ENCODE measurements at places on chromosomes 6 and 20. TPM values are rescaled to one million over a fixed set of nuclear protein-coding genes. Genes with fewer than 3 reads are reported as not detected.
A peak's percentile ranks its signal among the peaks of the same experiment; 100 is the strongest.

GRCh38 chr6:87181903-87182302 is 26.5 kb downstream of the ZNF292 start:
- no peak for DNase-seq

QKI gene
- 202 TPM for total RNA-seq

HDAC2 gene
- 173 TPM for total RNA-seq

GRCh38 chr6:156427345-156427744 is 349.8 kb upstream of the ARID1B start:
- DNase-seq, result peak; percentile 95

MEI4 gene
- 0.54 TPM for total RNA-seq

PNPLA1 gene
- not detected for total RNA-seq

DNA sequence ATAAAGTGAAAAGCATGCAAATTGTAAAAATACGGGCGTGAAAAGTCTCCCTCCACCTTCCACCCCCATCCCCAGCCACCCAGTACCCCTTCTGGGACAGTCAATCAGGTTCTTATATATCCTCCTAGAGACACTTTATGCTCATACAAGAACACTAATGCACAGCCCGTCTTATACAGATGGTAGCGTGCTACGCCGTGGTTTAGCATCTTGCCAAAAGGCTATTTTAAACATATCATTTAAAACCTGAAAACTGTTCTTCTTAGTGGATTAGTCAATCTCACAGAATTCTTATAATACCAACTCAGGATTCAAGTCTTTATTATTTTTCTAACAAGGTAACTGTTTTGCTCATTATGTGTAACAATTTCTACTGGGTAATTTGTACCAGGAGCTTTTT is 57.2 kb upstream of the MRPS10 start:
- DNase-seq, result no peak

IL17A gene
- total RNA-seq, result not detected

- DNase-seq, result no peak
Measured at GRCh38 chr6:138948546-138949179, 39.4 kb downstream of the REPS1 start.

GRCh38 chr6:136181512-136181833 is 68.6 kb downstream of the MTFR2 start:
- no peak for DNase-seq

DEFB124 gene
- not detected for total RNA-seq

GRCh38 chr6:1864496-1864895 is 254.8 kb downstream of the FOXC1 start:
- DNase-seq, result peak; percentile 7

STMND1 gene
- total RNA-seq, result 0.16 TPM

- no peak for DNase-seq
Measured at GRCh38 chr6:128336436-128337095, 183.8 kb downstream of the PTPRK start.

- DNase-seq, result no peak
Measured at GRCh38 chr6:161319231-161319630, 45.4 kb upstream of the AGPAT4 start.

- peak; percentile 47 for DNase-seq
Measured at GRCh38 chr6:34284563-34285447, 36.0 kb upstream of the SMIM29 start.

GRCh38 chr6:96391776-96392360 is 129.7 kb upstream of the UFL1 start:
- peak; percentile 7 for DNase-seq

C6orf163 gene
- 1.6 TPM for total RNA-seq

DNA sequence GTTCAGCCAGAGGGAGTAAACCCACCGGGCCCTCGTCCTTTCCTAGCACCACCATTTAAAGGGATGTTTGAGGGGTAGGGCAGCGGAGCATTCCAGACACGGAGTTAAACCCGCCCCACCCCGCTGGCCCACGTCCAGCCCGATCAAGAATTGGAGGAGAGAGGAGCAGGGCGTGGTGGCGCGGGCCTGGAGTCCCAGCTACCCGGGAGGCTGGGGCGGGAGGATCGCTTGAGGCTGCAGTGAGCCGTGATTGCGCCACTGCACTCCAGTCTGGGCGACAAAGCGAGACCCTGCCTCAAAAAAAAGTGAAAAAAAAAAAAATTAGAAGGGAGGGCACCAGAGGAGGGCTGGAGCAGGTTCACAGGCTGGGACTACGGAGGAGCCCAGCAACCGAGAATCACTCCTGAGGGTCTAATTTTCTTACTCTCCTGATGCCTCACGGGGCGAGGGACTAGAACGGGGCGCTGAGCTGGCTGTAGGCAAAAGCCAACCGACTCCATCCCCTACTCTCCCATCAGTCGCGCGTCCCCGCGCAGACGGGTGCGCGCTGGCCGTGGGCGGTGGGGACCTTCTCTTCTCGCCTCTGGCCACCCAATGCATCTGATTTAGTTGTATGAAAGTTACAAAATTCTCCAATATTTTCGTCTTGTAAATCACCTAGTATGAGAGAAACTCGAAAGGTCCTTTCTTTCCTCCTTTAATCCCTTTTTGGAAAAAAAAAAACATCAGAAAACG is 6.1 kb upstream of the HSPA1B start:
- DNase-seq, result no peak

CST5 gene
- 0.41 TPM for total RNA-seq

GRCh38 chr6:127186889-127187288 is 68.4 kb downstream of the RSPO3 start:
- DNase-seq, result no peak

RAD21L1 gene
- total RNA-seq, result 0.34 TPM

- DNase-seq, result no peak
Measured at GRCh38 chr6:36389353-36389752, 1.9 kb upstream of the ETV7 start.

GRCh38 chr6:88584581-88585275 is 378.7 kb downstream of the RNGTT start:
- no peak for DNase-seq

GRCh38 chr6:170127151-170127550 is 163.7 kb downstream of the DLL1 start:
- no peak for DNase-seq

GRCh38 chr6:20866935-20867703 is 332.9 kb downstream of the CDKAL1 start:
- peak; percentile 49 for DNase-seq

GRCh38 chr20:914727-915498 is 1.2 kb downstream of the ANGPT4 start:
- DNase-seq, result no peak

DNA sequence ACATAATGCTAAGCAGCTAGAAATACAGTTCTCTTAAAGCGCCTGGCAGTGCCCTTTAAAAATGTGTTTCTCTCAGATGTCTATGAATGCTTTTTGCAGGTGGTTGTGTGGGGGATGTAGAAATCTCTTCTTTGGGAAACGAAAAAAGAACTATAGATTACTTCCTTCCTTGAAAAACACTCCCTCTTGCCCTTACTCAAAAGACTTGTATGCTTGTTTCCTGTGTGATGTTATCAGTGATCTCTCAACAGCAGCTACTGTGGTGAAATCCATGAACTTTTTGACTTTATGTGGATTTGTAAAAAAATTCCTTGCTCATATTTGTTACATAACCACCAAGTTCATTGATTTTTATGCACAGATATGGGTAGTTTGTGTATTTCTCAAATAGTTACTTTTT is 916.5 kb downstream of the QKI start:
- DNase-seq, result no peak

ZNF391 gene
- total RNA-seq, result 6.0 TPM

RAET1G gene
- not detected for total RNA-seq

EMILIN3 gene
- not detected for total RNA-seq

- DNase-seq, result no peak
Measured at GRCh38 chr6:83847179-83847578, 6.0 kb upstream of the RIPPLY2 start.

IL17F gene
- total RNA-seq, result not detected

LAMA4 gene
- total RNA-seq, result 2.0 TPM

PGC gene
- not detected for total RNA-seq

GRCh38 chr6:94323853-94324252 is 904.5 kb upstream of the EPHA7 start:
- no peak for DNase-seq

GRCh38 chr6:143449714-143450452 is 612 bp downstream of the ADAT2 start:
- DNase-seq, result peak; percentile 26

SNRPB gene
- 193 TPM for total RNA-seq

DNA sequence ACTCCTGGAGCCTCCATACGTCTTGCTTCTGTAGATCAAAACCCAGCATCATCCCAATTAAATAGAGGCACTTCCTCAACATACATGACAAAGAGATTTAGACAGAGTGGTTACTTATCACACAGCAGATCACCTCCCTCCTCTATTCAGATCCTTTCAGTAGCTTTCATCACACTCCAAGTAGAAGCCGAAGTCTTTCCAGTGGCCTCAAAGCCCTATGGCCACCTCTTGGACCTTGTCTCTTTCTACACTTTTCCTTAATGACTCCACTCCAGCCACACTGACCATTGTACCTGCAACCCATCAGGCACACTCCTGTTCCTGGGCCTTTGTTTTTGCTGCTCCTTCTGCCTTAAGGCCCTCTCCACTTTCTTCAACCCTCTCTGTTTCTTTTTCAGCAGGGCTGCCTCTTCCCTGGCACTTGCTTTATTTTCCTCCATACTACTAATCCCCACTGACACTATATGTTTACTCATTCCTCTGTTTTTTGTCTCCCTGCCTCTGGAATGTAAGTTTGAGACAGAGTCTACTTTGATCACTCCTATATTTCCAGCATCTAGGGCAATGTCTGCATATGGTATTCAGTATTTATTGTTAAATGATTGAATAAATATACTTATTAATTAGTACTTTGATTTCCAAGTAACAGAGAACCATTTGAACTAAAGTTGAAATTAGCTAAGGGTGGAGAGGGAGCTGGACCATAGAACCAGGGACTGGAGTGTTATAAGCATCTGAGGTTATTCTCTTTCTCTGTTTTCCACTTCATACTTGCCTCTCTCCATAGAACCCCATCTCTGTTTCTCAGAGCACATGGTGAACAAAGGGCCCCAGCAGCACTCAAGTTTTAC is 43.4 kb upstream of the TRAM2 start:
- DNase-seq, result no peak

DNA sequence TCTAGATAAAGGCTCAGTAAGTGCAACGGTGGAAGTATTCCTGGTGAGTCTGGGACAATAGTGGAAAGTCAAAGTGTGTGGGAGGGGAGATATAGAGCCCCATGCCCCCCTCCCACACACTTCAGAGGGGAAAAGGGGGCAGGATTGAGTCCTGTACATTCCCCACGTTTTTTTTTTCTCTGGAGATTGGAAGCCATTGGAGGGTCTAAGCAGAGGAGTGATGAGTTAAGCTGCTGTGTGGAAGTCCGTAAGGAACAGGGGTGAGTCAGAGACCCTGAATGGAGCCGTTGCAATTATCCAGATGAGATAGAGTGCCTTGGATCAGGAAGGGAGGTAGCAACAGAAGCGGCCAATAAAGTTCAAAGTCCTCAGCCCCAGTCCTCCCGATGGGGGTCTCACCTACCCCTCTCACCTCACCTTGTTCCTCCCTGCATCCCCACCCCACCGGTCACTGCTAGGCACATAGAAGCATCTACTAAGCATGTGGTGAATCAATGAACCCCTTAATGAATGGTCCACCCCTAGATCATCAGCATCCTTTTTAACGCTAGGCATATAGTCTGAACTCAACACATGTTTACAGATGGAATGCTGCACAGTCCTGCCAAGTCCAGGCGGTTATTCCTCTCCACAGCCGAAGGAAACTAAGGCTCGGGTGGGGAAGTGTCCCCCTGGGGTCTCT is 662 bp upstream of the SLC9A8 start:
- DNase-seq, result peak; percentile 46

GRCh38 chr6:16420715-16421461 is 182.5 kb downstream of the GMPR start:
- DNase-seq, result peak; percentile 47

GRCh38 chr6:163759542-163759941 is 345.0 kb downstream of the QKI start:
- DNase-seq, result peak; percentile 53

DNA sequence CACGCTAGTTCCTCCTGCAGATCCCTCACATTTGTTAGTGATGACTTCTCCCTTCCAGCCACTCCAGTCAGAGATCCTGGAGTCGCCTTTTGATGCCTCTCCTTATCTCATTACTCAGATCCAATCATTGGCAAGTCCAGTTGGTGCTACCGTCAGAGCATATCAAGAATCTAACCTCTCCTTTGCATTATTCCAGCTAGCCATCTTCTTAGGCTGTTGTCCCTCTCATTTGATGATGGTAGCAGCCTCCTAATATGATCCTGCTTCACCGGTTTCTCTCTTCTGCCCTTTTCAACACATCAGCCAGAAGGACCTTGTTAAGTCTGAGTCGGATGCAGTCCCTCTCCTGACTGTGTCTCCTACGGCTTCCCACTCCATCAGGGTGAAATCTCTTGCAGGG is 305.6 kb downstream of the THBS2 start:
- DNase-seq, result no peak

DNA sequence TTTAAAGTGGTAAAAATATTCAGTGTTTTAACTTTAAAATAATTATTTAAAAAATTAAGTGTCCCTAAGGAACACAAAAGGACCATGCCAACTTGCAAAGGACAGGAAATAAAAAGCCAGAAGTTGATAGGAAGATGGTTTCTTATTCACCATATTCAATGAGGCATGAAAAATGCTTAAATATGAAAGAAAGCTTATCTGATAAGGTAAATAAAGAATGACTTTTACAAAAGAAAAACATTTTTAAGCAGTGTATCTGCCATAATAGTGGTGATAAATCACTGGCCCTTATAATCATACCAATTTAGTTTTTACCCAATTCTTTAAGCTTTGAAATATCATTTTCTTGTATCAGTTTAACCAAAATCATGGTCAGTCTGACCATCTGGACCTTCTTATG is 33.5 kb upstream of the POPDC3 start:
- DNase-seq, result no peak

GRCh38 chr20:35743693-35744491 is 1.8 kb upstream of the RBM39 start:
- no peak for DNase-seq

- DNase-seq, result no peak
Measured at GRCh38 chr6:169048865-169049205, 204.8 kb downstream of the THBS2 start.

- no peak for DNase-seq
Measured at GRCh38 chr20:64164123-64164836, at the start of gene MYT1. Gene MYT1 (plus strand): TSS chr20:64164452. CDS start chr20:64198862, 34,410 bp downstream.

DNA sequence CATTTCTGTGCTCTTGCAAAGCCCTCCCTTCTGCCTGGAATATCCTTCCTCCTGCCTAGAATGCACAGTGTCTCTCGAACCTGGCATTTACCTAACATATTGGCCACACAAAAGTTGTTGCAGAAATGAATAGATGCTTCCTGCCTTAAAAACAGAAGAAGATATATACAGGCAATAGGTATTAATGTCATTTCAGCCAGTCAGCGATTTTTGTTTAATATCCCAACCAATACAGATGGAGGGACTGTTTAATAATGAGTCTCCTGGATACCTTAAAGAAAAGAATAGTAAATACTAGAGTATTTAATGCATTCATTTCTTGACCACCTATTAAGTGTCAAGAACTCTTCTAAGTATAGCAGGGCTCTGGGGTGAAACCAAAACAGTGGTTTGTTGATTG is 70.3 kb downstream of the MBOAT1 start:
- no peak for DNase-seq

DNA sequence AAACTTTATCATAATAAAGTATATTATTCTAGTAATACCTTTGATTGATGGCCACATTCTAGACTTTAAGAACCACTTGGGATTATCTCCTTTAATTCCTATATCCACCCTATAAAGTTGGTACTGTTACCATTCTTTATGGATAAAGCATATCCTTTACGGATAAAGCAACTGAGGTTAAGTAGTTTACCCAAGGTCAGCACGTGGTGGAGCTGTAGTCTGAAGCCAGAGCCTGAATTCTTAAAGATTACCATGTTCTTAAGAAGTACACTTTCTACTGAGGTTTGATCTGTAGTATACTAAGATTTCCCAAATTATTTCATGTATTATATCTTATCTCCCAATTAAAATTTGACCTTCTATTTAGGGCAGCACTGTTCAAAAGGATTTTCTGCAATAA is 3.0 kb upstream of the NCOA7 start:
- no peak for DNase-seq

CRISP2 gene
- not detected for total RNA-seq

Data from astrocyte (in vitro differentiated cells and primary cell).